ENCODE measurements at places on chromosomes 13 and 19.

GRCh38 chr13:86765462-86765861, 905.7 kb upstream of the SLITRK5 start:
- no peak for DNase-seq

- no peak for DNase-seq
Observed at GRCh38 chr13:106373304-106373988, 162.0 kb downstream of the EFNB2 start.

- DNase-seq, result no peak
Observed at GRCh38 chr13:27569405-27569804, 50.9 kb downstream of the LNX2 start.

DNA sequence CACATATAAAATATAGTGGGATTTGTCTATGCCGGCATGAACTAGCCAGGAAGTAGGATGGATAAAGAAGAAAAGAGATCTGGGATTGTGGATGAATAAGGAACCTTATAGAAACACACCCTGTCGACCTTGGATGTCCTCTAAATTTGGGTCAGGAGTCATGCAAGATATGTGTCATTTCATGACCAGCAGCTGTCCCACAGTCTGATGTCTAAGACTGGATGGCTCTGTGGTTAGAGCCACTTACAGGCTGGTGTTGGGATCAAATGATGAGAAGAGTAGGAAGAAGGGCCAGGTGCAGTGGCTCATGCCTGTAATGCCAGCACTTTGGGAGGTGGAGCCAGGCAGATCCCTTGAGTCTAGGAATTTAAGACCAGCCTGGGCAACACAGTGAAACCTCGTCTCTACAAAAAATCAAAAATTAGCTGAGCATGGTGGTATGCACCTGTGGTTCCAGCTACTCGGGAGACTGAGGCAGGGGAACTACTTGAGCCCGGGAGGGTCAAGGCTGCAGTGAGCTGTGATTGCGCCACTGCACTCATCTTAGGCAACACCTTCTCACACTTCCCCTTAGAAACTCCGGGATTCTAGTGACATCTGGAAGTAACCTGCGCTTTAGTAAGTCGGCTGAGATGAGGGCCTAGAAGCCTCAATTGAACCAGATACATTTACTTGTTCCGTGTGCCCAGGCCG, 30.8 kb downstream of the TMED1 start:
- no peak for DNase-seq

DNA sequence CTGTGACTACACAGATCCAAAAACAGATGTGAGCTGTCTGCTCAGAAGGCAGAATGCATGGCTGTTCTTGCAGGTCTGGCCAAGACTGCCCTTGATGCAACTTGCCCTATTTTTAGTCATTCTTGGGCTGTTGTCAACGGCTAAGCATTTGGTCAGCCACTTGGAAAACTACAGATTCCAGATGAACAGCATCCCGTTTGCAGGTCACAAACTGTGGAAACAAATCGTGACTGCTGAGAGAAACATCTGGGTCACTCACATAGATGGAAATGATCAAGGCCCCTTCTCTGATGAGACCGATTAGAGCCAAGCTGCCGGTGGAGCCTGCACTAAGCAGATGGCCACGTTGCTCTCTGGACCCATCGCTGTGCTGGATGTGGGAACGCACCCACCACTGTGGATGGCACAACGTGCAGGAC, 15.4 kb upstream of the METTL21C start:
- DNase-seq, result no peak

DNA sequence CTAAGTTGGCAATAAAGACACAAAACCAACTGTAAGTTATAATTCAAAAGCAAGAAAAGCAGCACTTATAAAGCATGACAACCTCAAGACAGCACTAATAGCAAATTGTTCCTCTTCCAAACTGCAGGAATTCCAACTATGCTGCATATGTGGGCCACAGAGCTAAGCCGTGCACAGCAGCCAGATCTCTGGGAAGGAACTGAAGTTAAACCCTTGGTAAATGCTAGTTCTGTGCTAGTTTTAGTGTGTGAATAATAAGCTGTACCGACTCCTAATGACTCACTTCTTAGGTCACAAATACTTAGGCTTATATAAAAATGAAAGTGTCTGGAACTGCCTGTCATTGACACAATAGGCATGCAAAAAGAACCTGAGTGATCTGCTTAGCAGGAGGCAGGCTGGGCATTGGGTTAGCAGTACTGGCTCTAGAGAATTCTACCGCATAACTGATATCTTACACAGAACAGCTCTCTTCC, 21.2 kb upstream of the GTF3A start:
- no peak for DNase-seq

DNA sequence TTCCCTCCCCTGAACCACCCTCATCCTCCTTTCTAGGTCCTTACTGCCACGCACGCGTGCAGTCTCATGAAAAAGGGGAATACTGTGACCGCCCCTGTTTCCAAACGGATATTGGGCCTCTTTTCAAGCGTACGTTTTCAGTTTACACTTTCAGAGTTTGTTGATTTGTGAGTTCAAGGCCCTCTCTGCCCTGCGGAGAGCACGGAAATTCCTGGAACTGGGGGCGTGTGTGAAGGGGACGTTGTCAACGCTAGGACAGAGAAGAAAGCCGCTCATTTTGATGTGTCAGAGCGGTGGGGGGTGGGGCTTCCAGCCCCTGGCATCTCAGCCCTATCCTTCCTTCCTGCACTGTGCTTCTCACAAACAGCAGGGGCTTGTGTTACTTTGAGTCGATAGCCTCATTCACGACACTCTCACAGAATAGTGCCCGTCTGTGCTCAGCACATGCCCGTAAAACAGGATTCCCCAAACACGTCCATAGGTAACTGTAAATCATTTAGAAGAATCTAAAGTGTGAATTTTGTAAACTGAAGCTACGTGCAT, 137.6 kb upstream of the PEG3 start:
- DNase-seq, result no peak

GRCh38 chr13:37295071-37295470, 189.6 kb upstream of the CSNK1A1L start:
- no peak for DNase-seq

All from stimulated activated CD4-positive, alpha-beta T cell treated with anti-CD3 and anti-CD28 coated beads, Interleukin-15, amount 100 ng/mL, for 1 hour (primary cell).